Activated gamma-delta T cell (primary cell): ENCODE measurements at places on chromosomes 6 and 20.

DNA sequence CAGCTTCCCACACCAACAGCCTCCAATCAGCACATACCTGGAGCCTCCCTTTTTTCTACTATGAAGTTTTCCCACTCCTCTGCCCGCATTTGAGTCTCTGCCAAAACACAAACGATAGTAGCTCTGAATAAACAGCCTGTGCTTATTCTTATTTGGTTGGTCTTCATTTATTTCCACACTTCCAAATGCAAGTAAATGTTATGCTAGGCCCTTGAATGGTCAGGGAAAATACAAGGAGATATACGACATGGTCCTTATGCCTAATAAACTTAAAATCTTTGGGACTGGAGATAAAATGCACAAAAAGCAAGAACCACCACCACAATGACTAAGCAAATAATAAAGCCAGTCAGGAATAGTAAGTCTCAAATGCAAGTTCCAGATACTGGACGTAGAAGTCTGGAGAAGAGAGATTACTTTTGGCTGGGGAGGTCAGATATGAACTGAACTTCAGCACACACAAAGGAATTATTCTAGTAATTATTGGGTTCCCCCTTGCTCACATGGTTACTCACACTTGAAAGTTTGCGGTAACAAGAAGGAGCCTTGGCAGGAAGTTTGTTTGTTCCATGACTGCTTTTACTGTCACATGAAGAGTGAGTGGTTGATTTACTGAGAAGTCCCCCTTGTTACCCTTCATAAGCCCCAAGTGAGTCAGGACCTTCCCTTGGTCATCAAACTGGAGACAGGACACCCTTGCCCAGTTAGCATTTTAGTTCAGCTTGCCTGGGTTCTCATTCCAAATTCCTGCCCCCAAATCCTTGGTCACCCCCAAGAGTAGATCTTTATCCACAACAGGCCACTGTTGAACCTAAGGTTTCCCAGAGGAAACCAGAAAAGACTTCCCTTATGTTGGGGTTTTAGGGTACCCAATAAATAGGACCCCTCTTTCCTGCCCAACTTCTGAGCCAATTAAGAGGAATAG lies 511.2 kb upstream of the JARID2 start:
- no peak for DNase-seq

- DNase-seq: no peak
Observed at GRCh38 chr6:157953580-157954091, 28.0 kb upstream of the SYNJ2 start.

DNA sequence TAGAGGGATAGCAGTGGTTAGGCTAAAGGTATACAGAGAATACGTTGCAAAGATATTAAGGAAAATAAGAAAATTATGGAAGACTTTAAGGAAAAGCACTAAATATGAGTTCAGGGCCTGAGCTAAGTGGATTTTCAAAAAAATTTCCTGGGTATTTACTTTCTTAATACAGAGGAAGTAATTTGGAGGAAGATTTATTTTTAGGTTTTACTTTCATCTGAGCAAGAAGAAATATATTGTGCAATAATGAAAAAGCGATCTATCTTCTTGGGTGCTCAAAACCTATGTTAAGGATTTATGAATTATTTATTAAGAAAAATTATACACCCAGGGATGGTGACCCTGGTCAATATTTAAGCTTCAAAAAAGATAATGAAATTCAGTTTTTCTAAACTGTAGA lies 224.7 kb downstream of the PLCB1 start:
- DNase-seq: no peak

DNA sequence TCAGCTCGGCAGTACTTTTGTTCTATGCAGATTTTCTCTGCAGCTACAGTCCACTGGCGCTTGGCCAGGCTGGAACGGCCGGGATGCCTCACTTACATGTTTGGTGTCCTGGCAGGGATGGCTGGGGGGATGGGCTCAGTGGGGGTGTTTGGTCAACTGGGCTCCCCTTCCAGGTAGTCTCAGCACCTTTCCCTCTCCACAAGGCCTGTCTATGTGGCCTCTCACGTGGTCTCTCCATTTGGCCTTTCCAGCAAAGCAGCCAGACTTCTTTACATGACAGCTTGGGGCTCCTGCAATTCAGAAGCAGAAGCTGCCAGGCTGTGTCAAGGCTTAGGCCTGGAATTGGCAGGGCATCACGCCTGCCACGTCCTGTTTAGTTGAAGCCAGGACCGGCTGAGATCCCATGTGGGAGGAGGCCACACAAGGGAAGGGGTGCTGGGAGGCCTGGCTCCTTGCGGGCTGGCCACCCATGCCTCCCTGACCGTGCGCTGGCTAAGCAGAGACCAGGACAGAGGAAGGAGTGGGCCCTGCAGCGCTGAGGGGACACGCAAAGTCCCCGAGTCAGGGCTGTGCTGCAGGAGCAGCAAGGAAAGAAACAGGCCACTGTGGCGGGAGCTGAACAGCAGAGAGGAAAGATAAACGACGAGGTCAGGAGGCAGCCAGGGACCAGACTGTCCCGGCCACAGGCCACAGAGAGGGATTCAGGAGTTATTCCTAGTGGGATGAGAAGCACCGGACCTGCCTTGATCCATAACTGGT lies 38.9 kb downstream of the MGME1 start:
- no peak for DNase-seq

- DNase-seq: no peak
Observed at GRCh38 chr6:63114610-63115211, 96.6 kb upstream of the FKBP1C start.
